AG09319 (cell line): ENCODE measurements at places on chromosomes 7 and 10.

GRCh38 chr7:40492946-40493345 lies 358.1 kb downstream of the SUGCT start:
- DNase-seq: no peak

DNA sequence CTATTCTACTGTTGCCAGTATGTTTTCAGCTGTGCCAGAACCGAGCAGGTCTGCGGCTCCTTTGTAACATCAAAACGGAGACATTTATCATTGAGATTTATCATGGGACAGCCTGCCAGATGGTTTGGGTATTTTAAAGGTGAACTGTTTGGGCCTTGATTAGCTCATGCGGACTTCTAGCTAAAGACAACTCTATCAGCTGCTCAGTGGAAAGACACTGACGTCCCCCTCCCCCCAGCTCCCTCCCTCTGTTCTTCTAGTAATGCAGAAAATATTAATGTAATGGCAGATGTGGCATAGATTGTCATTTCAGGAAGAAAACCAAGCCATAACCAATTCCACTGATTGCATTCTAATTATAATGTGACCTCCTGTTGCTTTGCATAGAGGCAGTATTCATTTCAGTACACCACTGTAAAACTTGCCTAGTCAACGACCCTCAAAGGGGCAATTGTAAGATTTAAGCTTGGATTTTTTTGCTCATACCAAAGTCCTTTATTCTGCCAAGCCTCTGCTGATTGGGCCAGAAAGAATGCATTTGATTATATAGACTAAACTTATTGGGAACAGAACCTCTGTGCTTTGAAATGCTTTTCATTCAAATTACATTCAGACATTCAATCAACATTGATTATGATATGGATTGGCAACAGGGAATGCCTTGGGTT lies 966.8 kb downstream of the LRMDA start:
- DNase-seq: no peak

GRCh38 chr7:11366118-11366517 lies 392.4 kb downstream of the PHF14 start:
- DNase-seq: no peak

DNA sequence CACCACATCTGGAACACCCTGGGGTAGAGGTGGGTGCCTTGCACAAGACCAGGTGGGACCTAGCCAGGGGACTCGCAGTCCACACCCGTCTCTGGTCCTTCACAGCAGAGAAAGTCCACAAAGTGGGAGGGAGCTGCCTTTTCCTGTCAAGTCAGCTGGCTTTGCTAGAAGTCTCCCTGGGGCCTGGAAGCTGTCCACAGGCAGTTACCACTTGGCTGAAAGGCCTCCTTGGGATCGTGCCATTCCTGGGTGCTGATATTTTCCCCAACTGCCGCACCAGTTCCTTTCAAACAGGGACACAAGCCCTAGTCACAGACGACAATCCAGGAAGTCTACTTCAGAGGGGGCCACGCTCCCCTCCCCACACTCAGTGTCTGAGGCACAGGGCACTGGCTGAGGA lies 75.4 kb downstream of the AFAP1L2 start:
- no peak for DNase-seq

- DNase-seq: peak; percentile 70
These were observed 11.9 kb upstream of the LRRC27 start for GRCh38 chr10:132319853-132320653.

GRCh38 chr7:25712500-25712899 lies 439.5 kb upstream of the NFE2L3 start:
- DNase-seq: no peak

DNA sequence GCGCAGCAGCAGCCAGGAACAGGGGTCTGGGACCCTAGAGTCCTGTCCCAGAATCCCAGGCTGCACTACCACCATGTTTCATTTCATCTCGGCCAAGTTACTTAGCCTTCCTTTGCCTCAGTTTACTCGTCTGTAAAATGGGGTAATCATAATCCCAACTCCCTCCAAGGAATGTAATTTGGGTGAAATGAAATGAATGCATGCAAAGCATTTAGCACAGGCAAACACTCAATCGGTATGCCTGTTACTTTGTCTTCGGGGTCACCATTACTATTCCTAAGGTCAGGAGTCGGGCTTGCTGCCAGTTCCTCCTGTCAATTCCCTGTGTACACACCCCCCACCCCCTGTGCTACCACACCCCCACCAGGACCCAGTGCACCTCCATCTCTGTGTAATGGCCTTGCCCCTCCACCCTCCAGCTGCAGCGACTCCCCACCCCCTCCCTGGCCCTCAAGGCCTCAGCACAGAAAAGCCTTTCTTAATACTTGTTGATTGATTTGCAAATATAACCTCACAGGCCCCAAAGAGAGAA lies 1.7 kb downstream of the TNS3 start:
- no peak for DNase-seq

DNA sequence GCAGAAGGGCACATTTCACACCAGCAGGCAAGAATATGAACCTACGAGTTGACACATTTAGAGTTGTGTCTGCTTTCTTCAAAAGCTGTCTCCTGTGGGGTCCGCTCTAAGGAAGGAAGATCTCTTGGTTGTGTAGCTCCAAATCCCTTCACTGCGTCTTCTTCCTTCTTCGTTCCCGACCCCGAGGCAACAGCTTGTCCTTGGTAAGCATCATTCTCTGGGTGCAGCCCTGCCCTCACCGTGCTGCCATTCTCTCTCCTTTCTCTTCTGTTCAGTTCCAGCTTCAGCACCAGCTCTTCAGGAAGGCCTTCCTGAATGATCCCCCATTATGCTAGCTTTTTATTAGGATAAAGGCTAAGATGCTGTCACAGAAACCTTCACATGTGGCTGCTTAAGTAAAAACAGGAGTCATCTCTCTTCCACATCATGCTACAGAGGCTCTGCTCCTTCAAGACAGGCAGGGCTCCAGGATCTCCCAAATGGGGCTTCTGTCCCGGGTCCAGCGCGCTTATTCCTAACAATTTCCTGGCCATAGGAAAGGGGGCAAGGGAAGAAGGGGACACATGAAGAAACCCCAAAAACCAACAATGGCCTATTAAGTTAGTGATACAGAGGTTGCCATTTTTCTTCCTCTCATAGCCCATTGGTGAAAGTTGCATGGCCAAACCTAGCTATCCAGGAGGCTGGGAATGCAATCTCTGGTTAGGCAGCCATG lies 52.2 kb upstream of the SHH start:
- no peak for DNase-seq

- DNase-seq: no peak
These were observed 226.1 kb downstream of the GLRX3 start for GRCh38 chr10:130362308-130362761.

DNA sequence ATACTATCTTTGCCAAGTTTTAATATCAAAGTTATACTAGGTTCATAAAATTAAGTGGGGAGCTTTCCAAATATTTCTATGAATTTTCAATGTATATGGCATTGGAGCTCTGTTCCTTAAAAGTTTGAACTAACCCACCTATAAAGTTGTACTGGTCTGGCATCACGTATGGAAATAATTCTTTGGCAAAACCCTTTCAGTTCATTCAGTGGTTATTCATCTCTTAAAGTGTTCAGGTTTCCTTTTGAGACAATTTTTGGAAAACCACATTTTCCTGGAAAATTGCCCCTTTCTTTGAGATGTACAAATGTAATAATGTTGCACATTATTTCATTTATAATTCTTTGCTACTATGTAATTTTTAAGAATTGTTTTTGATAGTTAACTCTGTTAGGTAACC lies 62.5 kb upstream of the INPP5A start:
- no peak for DNase-seq

DNA sequence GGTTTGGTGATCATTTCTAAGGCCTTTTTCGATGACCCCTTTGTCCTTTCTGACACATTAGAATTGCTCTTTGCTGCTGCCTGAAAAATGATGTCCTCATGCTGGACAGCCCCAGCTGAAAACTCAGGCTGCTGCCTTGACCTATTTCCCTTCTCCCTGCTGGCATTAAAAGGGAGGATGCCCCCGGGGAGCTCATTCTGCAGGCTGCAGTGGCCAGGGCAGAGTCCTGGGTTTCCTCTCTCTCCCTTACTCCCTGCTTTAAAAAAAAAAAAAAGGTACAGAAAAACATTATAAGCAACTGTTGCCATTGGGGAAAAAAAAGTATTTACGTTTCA lies 35.4 kb downstream of the LRRC4 start:
- no peak for DNase-seq

DNA sequence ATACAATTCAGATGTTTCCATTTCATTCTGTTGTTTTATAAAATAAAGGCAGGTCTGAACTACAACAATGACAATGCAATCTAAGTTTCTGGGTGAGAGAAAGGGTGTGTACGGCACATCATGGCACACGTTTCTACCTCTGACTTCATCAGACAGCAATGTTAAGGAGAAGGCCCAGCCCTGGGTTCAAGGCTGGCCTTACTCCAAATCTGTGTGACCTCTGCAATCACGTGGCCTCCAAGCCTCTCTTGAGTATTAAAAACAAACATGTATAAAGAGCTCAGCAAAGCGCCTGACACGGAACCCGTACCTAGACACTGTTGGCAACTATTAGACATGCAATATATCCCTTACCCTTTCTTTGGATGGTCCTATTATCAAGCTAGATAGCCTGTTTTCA lies 114.1 kb downstream of the LARP4B start:
- no peak for DNase-seq

DNA sequence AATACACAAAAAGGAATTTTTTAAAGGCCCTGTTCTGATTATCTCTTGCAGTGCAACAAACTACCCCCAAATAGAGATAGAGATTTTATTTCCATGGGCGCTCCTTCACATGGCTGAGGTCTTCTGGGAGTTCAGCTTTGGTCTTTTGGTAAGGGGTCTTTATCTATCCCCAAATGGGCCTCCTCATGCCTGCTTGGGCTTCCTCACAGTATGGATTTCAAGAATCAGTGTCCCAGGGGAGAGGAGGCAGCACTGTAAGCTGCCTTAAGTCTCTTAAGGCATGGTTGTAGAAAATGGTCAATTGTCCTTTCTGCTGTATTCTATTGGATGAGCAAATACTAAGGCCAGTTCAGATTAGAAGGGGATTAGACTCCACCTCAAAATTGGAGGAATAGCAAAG lies 966.2 kb downstream of the TYW1 start:
- no peak for DNase-seq

- DNase-seq: no peak
These were observed 62.1 kb upstream of the COL1A2 start for GRCh38 chr7:94332571-94332970.

- no peak for DNase-seq
These were observed 558.8 kb upstream of the C7orf33 start for GRCh38 chr7:148031811-148032210.

- no peak for DNase-seq
These were observed 2.6 kb upstream of the DLX6 start for GRCh38 chr7:97002555-97003261.

DNA sequence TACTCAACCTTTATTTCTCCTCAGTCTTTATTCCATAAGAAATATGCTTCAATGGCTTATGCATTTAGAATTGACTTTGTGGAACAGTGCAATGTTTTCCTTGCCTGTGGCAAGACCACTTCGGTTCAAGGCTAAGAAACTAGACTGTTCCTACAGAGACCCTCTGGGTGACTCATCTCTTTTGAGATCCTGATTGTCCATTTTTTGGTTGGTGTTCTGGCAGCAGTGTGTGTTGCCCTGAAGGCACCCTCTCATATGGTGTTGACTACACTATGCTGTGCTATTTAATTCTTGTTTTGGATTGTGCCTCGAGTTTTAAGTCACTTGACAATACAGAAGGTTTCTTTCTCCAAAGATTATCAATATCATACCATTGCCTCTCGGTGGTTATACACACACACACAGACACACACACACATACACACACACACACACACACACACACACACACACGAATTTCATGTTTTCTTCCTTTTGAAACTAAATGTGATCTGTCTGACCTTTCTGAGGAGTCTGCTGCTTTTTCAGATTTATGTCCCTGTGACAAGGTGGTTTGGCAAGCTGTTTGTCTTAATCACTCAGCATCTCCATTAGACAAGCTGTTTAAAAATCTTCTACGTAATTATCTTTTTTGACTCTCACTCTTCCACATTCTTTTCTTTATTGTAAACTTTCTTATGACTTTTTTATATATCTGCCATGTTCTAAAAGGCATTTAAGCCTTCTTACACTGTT lies 187.2 kb downstream of the VTI1A start:
- DNase-seq: no peak

GRCh38 chr10:75617485-75618155 lies 186.2 kb downstream of the LRMDA start:
- DNase-seq: no peak

- peak; percentile 5 for DNase-seq
These were observed 52.7 kb upstream of the BTRC start for GRCh38 chr10:101301111-101301731.

DNA sequence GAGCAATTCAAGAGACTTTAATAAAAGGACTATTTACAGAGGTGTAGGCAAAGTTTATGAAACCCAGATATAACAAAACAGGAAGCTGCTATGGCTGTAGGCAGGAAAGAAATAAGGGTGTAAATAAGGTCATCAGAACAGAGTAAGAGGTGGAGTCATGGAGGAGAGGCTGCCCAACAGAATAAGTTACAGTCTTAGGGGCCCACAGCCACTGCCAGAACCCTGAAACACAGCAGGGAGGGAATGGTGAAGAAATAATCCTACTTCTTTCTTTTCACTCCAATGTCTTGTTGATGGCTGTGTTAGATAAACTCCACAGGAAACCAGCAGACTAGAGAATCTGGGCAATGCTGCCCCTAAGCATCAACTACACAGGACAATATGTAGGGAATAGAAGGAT lies 155.8 kb upstream of the TAC1 start:
- no peak for DNase-seq

- no peak for DNase-seq
These were observed 132.1 kb downstream of the MACC1 start for GRCh38 chr7:20085086-20085485.

- no peak for DNase-seq
These were observed 386.9 kb upstream of the CNTNAP2 start for GRCh38 chr7:145729691-145730090.

GRCh38 chr10:23139677-23140076 lies 44.3 kb downstream of the MSRB2 start:
- DNase-seq: no peak

DNA sequence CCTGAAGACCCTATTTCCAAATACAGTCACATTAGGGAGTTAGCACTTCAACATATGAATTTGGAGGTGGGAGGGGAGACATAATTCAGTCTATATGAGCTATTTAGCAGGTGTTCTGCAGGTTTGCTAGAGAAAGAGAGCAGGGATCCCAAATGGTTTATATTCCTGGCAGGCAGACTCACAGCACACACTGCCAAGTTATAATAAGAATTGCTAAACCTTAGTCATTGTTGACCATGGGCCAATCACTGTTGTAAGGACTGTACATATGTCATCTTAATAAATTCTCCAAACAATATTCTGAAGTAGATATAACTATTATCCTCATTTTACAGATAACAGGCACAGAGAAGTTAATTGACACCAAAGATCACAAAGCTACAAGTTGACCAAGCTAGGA lies 1.5 kb upstream of the CCDC3 start:
- DNase-seq: no peak

DNA sequence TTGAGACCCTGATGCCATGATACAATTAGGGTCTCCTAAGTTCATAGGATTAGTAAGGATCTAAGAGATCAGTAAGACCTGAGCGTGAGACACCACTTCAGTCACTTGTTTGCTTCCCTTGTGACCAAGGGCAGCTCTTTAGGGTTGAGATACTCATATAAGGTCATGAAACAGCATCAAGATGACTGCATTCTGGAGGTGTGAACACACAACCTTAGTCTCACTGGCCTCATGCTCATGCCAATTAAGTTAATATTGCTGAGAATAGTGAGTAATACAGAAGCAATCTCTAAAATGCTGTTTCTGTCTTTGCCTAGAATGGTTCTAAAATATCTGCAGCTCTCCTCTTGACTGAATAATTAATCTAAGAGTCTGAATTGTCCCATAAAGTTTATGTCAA lies 39.6 kb upstream of the KLHL7 start:
- DNase-seq: no peak

- DNase-seq: peak; percentile 83
These were observed 23.0 kb upstream of the EGFR start for GRCh38 chr7:54995610-54996363.
